KG1 (cell line): ENCODE measurements at places on chromosomes 2 and 18.

DNA sequence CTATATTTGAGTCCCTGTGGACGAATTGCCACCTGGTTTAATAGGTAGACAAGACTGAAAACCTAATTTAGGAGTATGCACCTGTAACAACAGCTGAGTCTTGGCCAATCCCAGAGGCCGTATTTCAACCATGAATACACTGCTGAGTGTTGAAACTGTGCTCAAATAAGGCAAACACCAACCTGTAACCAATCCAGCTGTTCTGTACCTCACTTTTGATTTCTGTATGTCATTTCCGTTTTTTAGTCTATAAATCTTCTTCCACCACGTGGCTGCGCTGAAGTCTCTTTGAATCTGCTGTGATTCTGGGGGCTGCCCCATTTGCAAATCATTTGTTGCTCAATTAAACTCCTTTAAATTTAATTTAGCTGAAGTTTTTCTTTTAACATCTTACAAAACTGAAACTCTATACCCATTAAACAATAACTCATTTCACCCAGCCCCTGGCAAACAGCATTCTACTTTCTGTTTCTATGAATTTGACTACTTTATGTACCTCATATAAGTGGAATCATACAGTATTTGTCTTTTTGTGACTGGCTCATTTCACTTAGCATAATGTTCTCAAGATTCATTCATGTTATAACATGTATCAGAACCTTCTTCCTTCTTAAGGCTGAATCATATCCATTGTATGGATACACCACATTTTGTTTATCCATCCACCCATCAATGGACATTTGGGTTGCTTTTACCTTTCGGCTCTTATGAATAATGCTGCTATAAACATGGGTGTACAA lies 7.5 kb upstream of the YPEL5 start:
- no peak for DNase-seq

DNA sequence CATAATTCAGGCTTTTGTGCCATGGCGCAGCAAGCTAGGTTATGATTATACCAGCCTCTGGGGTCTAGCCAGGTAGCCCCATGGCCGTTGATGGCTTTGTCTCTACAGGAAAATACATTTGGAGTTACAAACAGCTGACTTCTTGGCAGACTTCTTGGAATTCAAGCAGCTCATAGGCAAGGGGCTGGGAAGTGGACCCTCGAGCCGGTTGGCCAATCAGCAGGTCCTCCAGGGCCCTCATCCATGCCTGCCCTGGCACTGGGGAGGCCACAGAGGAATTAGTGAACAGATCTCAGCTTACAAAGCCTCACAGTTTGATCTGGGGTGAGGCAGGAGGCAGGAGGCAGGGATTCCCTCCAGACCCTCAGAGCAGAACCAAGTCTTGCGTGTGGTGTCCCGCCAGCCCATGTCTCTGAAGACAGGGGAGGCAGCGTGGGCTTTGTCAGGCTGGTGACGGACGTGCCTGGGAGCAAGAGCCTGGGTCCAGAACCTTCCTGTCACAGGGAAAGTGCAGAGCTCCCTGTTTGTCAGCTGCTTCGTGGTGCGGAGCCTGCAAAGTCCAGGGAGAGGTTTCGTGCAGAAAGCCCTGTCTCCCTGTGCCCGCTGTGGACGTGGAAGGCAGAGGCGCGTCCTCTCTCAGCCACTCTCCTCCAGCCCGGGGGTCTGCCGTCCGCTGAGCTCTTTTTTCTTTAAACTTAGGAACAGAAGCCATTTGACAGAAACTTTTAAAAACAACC lies 131.7 kb downstream of the KLHL29 start:
- no peak for DNase-seq

- no peak for DNase-seq
These were observed 20.4 kb upstream of the FEZ2 start for GRCh38 chr2:36618381-36618780.

DNA sequence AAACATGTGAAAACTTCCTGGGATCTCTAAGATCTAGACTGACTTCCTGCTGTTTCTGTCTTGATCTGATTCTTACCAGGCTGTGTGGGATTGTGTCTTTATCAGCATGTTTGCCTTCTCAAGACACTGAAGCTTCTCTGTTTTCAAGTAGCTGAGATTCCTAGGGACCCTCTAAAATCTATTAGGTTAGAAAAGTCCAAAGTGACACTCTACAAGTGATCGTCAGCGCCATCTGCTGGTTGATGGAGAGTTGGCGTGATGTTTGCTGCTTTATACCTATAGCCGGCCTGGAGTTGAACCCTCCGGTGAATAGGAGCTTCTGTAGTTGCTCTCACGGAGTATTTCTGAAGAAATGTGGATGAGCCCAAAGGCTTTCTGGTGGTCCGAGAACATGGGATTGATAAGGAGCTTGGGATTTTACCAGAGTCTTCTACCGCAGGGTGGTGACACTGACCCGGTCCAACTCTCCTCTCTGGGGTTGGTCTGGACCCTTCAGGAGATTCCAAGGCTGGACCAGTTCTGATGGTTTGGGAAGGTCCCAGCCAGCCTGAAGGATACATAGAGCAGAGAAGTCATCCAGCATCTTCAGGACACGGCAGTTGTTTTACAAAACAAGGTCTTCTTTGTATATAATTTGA lies 96.0 kb upstream of the TTC39C start:
- peak; percentile 81 for DNase-seq

- no peak for DNase-seq
These were observed 19.8 kb downstream of the DTYMK start for GRCh38 chr2:241666627-241667400.

DNA sequence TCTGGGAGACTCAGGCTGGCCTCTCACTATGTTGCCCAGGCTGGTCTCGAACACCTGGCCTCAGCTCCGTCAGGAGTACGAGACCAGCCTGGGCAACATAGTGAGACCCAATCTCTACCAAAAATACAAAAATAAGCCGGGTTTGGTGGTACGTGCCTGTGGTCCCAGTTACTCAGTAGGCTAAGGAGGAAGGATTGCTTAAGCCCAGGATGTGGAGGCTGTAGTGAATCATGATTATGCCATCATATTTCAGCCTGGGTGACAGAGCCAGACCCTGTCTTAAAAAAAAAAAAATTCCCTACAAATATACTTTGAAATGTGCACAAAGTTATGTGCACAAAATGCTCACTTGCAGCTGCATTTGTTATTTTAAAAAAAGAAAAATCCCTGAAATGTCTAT lies 26.3 kb upstream of the AGAP1 start:
- no peak for DNase-seq

GRCh38 chr18:51171223-51171622 lies 26.3 kb downstream of the MEX3C start:
- no peak for DNase-seq

GRCh38 chr2:33785201-33786106 lies 186.4 kb upstream of the FAM98A start:
- no peak for DNase-seq

DNA sequence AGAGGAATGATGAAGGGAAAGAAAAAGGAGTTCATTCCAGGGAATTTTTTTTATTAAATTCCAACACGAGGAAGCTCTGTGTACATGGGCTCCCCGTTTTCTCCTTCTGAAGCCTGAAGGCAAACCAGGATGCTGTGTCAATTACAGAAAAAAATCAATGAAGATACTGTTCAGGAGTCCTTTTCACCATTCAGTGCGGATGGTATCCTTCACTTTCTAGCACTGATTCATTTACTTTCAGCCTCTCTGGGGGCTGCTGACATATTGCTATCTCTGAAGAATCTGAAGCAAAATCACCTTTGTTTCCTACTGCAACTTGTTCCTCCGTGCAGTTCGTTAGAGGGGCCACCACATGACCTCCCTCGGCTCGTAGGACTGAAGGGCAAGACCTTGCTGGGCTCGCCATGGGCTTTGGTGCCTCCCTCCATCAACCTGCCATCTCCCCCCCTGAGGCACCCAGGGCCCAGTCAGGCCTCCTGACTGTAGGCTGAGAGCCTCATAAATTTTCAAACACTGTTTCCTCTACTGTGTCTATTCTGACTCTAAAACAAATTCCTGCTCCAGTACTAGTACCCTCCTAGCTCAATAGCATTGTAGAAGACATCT lies 25.5 kb upstream of the ST8SIA3 start:
- no peak for DNase-seq

DNA sequence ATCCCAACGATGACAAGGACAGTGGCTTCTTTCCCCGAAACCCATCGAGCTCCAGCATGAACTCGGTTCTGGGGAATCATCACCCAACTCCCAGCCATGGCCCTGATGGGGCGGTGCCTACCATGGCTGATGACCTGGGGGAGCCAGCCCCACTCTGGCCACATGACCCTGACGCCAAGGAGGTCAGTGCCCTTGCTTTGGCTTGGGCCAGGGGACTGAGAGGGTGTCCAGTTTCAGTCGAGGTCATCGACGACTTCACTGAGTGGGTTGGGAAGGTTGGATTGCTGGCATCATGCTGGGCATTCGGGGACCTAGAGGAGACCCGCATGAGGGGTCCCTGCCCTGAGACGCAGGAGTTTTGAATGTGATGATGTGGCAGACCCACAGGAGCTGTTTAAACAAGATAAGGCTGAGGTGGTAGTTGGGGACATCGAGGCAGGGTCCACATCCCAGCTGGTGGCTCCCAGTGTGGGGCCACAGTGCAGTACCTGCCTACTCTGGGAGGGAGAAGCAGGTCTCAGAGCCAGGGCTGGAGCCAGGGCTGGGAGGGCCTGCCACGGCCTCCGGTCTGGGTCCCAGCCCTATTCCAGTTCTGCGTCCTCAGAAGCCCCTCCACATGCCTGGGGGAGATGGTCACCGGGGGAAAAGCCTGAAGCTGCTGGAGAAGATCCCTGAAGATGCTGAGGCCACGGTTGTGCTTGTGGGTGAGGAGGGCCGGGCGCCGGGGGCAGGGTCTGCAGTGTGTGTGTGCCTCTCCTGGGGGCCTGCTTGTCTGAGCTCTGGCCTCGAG lies 6.0 kb downstream of the SLC4A3 start:
- no peak for DNase-seq

DNA sequence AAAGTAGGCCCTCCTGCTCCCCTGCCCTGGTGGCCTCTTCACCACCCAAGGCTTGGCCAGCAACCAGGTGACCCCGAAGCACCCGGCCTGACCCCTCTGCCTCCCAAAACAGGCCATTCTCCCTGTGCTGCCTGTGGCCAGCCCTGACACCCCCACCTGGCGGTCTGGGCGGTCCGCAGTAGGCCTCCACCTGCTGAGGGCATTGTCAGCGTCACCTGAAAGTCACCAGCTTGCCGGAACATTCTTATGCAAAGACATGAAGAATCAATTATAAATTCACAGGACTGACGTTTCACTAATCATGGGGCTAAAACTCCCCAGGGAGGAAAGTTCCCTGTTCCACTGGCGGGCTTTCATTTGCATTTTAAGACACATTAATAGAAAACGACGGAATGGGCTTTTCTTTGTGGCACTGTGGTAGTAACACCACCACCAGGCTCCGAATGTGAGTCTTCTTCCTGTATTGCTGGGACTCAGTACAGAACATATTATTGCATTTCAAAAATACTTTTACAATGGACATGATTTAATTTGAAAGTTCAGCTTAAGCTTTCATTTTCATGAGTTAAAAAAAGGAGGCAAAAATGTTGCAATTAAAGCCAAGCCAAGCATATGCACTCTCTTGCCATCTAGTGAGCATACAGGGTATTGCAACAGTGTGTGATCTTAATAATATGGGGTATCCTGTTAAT lies 57.4 kb downstream of the ADI1 start:
- peak; percentile 42 for DNase-seq

DNA sequence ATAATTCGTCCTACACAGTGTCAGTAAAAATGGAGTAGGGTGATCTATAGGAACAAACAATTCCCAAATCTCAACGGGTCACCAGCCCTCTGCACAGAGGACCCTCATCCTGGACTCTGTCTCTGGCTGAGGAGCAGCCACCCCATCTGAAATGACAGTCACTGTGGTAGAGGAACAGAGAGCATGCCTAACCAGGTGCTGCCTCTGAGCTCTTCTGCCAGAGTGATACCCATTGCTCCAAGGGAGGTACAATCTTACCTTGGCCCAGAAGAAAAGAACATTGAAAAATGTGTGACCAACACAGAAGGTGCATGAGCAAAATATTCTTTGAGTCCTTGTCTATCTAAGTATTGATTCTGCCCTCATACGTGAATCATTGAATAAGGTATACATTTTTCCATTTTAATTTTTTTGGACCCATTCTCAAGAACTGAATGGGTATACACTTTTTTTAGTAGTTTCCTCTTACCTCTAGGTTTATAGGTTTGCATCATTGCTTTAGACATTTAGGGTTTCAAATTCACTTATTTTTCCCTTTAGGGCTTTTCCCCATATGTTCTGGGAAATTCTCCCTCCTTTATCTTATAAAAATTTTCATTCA lies 8.7 kb downstream of the SP140 start:
- no peak for DNase-seq

GRCh38 chr2:1278861-1279260 lies 134.4 kb upstream of the TPO start:
- DNase-seq: no peak

- DNase-seq: no peak
These were observed 43.3 kb downstream of the PLB1 start for GRCh38 chr2:28539118-28539541.

- DNase-seq: no peak
These were observed 83.5 kb downstream of the DNMT3A start for GRCh38 chr2:25257931-25258846.

- no peak for DNase-seq
These were observed 9.8 kb upstream of the NDUFV2 start for GRCh38 chr18:9092665-9093064.

DNA sequence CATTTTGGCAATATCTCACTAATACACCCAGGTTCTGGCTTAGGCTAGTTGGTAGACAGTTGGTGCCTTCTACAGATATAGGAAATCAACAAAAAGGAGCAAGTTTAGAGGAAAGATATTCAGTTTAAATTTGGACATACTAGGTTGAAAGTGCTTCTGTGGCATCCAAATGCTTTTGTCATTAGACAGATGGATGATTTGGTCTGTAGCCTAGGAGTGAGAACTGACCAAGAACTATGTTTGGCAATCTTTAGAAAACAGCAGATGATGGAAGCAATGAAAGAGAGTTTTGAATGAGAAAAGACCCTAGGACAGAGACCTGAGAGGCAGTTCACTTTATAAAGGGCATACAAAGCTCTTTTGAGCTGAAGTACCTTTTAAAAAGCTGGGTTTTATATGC lies 201.3 kb upstream of the FSHR start:
- no peak for DNase-seq

DNA sequence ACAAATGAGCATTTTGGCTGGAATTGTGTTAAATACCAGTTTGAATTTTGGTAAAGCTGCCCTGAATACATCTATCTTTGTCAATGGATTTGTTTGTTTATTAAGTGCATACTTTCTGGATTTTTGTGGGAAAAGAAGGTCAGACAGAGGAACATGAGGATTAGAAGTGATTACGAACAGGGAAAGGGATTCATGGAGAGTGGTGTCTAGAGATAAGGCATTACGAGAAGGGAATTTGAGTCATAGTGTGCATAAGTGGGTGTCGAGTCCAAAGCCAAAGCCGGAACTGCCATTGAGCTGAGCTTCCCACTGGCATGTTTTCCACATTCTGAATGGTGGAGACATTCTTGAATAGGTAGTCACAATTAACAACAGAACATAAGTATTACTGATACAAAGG lies 68.9 kb upstream of the EFEMP1 start:
- DNase-seq: no peak

- no peak for DNase-seq
These were observed 77.5 kb downstream of the FEZ2 start for GRCh38 chr2:36520431-36520830.

- DNase-seq: no peak
These were observed 249.9 kb downstream of the TNS1 start for GRCh38 chr2:217752714-217753459.

GRCh38 chr2:45778720-45779171 lies 127.3 kb downstream of the PRKCE start:
- no peak for DNase-seq

GRCh38 chr2:238003234-238004031 lies 36.6 kb downstream of the UBE2F start:
- no peak for DNase-seq

GRCh38 chr2:167386694-167387093 lies 498.4 kb downstream of the XIRP2 start:
- DNase-seq: no peak

GRCh38 chr2:166090346-166090745 lies 37.5 kb downstream of the SCN1A start:
- no peak for DNase-seq
